ENCODE measurements at places on chromosomes 1 and 21.

- DNase-seq, result no peak
These were observed 1.6 kb upstream of the MX2 start for GRCh38 chr21:41360072-41360821.

DNA sequence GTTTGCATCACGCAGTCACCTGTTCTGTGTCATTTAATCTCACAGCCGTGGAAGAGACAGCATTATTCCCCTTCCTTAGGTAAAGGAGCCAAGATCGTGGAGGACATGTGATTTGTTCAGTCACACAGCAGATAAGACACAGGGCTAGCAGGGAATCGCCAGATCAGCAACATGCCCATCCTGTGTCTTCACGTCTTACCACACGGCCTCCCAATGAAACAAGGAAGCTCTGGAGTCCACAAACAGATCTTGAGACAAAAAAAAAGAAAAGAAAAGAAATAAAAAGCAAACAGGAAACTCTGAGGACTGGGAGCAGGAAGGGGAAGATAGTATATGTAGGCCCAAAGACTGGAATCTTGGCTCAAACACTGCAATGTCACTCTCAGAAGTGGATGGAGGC is 155.3 kb downstream of the ADSS2 start:
- DNase-seq, result peak; percentile 14

GRCh38 chr1:183537405-183537804 is 52.9 kb downstream of the NCF2 start:
- no peak for DNase-seq

- DNase-seq, result no peak
These were observed 101.3 kb downstream of the DISP1 start for GRCh38 chr1:222916100-222916499.

GRCh38 chr1:56872597-56872996 is 18.0 kb downstream of the C8A start:
- no peak for DNase-seq

GRCh38 chr1:159054427-159054826 is 22.1 kb downstream of the AIM2 start:
- no peak for DNase-seq

DNA sequence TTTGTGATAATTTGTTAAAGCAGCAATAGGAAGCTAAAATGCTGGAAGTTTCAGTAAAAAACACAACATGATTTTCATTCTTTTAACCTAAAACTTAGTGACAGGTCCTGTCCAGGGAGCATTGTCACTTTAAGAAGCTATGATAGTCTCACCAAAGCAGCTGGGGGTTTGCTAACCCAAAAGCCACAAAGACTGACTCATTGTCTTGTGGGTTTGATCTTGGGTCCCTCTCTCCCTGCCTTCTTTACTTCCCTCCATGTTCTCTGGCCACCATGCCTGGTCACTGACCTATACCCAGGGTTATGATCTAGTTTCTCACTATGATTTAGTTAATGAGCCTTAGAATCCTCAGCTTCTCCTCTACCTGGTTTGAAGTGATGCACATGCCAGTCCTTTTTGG is 213.5 kb upstream of the PTGFR start:
- DNase-seq, result no peak

- DNase-seq, result no peak
These were observed 234.5 kb upstream of the HOOK1 start for GRCh38 chr1:59580257-59580656.

DNA sequence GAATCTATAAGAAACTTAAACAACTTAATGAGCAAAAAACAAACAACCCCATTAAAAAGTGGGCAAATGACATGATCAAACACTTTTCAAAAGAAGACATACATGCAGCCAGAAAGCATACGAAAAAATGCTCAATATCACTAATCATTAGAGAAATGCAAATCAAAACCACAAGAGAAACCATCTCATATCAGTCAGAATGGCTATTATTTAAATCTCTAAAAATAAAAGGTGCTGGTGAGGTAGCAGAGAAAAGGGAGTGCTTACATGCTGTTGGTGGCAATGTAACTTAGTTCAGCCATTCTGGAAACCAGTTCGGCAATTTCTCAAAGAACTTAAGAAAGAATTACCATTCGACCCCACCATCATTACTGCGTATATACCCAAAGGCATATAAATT is 147.7 kb downstream of the FAF1 start:
- DNase-seq, result no peak

DNA sequence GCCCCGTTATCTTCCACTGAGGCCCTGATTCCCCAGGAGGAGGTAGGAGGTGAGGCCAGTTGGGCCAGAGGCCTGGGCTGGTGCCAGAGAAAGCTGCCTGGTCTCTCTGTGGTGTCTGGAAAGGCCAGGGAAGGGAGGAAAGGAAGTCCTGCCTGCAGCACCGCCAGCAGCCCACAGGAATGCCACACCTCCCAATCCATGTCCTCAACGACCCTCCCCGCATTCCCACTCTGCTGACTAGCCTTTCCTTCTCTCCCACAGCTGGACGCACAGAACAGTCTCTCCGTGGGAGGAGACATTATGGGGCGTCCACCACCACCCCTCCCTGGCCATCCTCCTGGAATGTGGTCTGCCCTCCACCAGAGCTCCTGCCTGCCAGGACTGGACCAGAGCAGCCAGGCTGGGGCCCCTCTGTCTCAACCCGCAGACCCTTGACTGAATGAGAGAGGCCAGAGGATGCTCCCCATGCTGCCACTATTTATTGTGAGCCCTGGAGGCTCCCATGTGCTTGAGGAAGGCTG is 18.0 kb downstream of the CSF1 start:
- DNase-seq, result no peak

GRCh38 chr1:237012788-237013383 is 8.6 kb upstream of the MT1HL1 start:
- no peak for DNase-seq

- no peak for DNase-seq
These were observed 390.9 kb downstream of the VAV3 start for GRCh38 chr1:107574044-107574443.

DNA sequence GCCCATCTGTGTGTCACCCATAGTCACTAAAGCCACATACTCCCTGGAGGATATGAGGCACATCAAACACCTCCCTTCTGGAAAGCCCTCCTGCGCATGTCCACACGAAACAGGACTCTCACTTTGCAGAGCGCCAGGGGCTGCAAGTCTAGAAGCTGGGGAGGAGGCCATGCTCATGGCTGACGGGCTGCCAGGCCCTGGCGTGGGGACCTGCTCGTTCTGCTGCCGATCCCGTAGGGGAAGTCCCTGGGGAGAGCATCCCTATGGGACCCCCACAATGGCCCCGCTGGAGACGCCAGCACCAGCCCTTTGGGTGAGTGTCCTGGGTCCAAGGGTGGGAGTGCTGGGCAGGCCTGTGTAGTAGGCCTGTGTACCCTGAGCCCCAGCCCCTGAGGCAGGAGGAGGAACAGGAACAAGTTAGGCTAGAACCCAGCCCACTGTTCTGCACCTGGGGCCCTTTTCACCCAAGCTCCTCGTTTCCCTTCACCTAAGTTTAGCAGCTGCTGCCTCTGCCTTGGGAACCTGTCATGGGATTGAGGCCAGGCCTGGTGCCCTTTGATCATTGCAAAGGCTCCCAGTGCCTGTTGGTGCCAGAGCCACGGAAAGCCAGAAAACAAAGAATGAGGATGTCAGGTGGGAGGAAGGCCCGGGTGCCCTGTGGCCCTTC is 9.9 kb downstream of the FAM3B start:
- DNase-seq, result no peak

DNA sequence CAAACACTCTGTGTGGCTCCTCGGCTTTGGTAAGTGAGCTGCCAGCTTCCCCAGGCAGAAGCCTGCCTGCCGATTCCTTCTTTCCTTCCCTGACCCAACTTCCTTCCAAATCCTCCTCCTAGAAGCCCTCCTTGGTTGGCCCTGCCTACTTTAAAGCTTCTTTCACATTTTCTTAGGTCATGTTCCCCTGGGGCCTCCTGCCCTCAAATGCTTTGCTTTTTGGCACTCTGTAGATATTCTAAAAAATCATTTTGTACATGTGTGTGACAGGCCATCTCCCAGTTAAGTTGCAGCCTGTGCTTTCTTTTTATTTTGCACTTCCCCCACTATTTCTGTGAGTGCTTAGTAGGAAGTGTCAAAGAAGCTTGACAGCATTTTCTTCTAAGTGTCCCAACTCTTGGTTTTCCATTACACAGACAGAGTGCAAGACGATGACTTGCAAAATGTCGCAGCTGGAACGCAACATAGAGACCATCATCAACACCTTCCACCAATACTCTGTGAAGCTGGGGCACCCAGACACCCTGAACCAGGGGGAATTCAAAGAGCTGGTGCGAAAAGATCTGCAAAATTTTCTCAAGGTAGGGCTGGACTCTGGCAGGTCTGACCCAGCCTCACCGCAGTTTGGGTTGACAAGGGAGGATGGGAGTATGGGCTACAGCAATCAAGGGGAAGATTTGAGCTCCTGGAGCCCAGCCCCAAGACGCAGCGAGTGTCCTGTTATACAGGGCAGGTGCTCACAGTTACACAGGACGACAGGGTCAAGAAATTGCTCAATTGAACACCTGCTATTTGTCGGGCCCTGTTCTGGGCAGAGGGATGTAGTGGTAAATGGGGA is at the start of gene S100A9:
Gene S100A9, plus strand, starts transcription at position 2 of the 838 bp plus-strand sequence. Its CDS starts 430 bp downstream, at position 432.
- DNase-seq, result no peak
